ENCODE measurements at places on chromosomes 5 and 9. TPM values are rescaled to one million over a fixed set of nuclear protein-coding genes. Genes with fewer than 3 reads are reported as not detected.

Gene GARIN3
- not detected for total RNA-seq

DNA sequence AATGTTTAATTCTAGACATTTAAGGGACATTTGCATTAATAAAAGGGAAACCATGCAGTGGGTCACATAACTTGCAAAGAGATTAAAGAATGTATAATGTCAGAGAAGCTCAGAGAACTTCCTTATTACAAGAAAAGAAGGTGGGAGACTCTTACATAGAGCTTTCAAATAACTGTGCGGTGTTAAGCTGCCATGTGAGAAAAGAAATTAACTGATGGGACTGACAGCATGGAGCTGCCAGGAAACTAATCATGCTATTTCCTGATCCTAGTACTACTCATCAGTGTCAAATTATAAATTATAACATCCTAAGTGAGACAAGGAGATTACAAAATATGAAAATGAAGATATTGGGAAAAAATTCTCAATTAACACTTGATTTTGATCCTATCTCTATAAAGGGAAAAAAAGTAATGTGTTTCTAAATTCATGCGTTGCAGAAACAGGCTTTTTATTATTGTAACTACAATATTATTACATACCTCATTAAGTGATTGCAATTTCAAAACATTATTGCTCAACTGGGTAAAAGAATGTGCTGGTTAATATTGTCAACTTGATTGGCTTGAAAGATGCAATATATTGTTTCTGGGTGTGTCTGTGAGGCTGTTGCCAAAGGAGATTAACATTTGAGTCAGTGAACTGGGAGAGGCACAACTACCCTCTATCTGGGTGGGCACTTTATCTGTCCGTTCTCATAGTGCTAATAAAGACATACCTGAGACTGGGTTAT is 609.5 kb upstream of the NUDT12 start:
- no peaks in the 10 kb centered on the region for H3K36me3 ChIP-seq
- no peak overlapping the region for H3K4me3 ChIP-seq
- H3K27me3 ChIP-seq = no peaks in the 10 kb centered on the region
- H3K27ac ChIP-seq = no peak overlapping the region
- DNase-seq = no peak

GRCh38 chr9:136742591-136743391 is at the start of gene LCN10:
TSS of gene LCN10 (minus strand) at chr9:136742940. CDS start at chr9:136742903, 37 bp downstream.
- H3K27me3 ChIP-seq = peaks cover 8% of the 10 kb centered on the region
- peaks cover 15% of the 10 kb centered on the region for H3K4me1 ChIP-seq
- peak within 1 kb of the TSS; percentile 33 for H3K4me3 ChIP-seq

GRCh38 chr5:143262393-143263174 is 140.9 kb downstream of the NR3C1 start:
- DNase-seq = peak; percentile 48
- H3K27ac ChIP-seq = peak overlapping the region; percentile 42
- no peaks in the 10 kb centered on the region for H3K27me3 ChIP-seq
- no peak overlapping the region for H3K4me3 ChIP-seq
- peaks cover 11% of the 10 kb centered on the region for H3K4me1 ChIP-seq
- no peaks in the 10 kb centered on the region for H3K36me3 ChIP-seq

- H3K4me3 ChIP-seq = no peak overlapping the region
- H3K27ac ChIP-seq = no peak overlapping the region
- no peaks in the 10 kb centered on the region for H3K27me3 ChIP-seq
- H3K4me1 ChIP-seq = no peaks in the 10 kb centered on the region
Observed at GRCh38 chr5:117504305-117504704, 929.7 kb upstream of the SEMA6A start.

DNA sequence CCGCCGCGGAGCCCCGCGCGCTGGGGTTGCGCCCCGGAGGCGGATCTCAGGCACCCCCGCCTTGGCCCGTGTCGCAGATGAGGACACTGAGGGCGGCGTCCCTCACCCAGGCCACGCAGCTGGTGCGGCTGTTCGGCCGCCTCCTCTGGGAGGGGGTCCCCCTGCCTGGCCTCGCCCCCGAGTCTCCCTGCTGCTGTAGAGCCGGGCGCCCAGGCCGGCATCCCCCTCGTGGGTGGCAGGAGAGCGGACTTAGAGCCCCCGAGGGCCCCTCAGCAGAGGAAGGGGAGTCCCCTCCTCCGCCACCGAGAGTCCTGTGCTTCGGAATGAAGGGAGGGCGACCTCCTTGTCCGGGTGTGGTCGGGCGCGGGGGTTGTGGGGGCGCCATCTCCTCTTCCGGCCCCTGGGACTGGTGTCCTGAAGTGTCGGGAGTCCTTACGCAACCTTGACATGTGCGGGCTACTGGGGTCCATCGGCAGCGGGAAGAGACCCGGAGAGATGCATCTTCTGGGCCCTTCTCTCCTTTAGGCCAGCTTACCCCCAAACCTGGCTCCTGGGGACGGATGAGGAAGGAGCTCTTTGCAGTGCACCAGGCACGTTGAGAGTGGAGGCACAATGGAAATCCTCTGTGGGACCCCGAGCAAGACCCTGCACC is 11.7 kb upstream of the EXOSC2 start:
- H3K27me3 ChIP-seq = no peaks in the 10 kb centered on the region
- H3K36me3 ChIP-seq = no peaks in the 10 kb centered on the region
- H3K4me1 ChIP-seq = peaks cover 7% of the 10 kb centered on the region
- peak overlapping the region; percentile 72 for H3K4me3 ChIP-seq

DNA sequence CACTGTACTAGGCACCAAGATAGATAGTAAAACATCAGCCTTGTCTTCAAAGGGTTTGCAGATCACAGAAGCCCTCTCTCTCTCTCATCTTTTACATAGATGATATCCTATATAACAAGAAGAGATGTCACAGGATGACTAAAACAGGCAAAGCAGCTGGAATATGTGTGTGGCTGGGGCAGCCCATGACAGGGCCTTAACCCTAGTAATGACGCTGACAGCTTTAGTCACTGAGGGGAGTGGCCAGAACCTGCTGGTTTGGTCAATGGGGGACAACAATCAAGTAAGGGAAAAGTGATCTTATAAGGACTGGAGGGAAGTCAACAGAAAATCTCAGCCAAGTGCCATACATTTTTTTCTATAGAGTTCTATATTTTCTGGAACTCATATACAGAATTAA is 41.9 kb upstream of the RIC1 start:
- H3K36me3 ChIP-seq = no peaks in the 10 kb centered on the region
- H3K4me1 ChIP-seq = peaks cover 60% of the 10 kb centered on the region
- no peak overlapping the region for H3K4me3 ChIP-seq
- no peak for DNase-seq
- H3K27me3 ChIP-seq = no peaks in the 10 kb centered on the region

DNA sequence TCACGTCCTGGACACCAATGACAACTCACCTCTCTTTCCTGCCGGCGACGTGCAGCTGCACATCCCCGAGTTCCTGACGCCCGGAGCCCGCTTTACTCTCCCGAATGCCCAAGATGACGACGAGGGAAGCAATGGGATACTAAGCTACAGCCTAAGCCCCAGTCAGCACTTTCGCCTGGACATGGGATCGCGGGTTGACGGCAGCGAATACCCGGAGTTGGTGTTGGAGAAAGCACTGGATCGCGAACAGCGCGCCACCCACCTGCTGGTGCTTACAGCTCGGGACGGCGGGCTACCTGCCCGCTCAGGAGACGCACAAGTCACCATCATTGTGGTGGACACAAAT is 1.1 kb downstream of the PCDHAC1 start:
- no peaks in the 10 kb centered on the region for H3K36me3 ChIP-seq
- no peak overlapping the region for H3K4me3 ChIP-seq
- H3K27ac ChIP-seq = no peak overlapping the region

DNA sequence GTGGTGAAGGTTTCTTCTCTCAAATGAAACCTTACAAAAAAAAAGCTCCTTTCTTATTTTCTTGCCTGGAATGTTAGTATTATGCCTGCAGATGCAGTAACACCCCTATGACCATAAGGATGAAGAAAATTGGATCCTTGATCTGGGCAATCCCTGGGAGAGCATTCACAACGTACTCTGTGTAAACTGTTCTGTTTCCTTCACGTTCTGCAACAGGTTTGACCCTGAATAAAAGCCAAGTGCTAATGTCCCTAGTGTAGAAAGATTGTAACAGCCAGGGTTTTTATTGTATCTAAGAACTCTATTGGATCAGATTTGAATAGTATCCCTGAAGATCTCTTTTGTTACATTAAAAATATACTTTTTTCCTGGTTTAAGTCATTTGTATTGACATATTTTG is 1639.6 kb upstream of the ACO1 start:
- no peaks in the 10 kb centered on the region for H3K4me1 ChIP-seq
- H3K27ac ChIP-seq = no peak overlapping the region
- no peaks in the 10 kb centered on the region for H3K27me3 ChIP-seq

Data from GM12878 (cell line).